ENCODE measurements at places on chromosomes 16 and 17.

DNA sequence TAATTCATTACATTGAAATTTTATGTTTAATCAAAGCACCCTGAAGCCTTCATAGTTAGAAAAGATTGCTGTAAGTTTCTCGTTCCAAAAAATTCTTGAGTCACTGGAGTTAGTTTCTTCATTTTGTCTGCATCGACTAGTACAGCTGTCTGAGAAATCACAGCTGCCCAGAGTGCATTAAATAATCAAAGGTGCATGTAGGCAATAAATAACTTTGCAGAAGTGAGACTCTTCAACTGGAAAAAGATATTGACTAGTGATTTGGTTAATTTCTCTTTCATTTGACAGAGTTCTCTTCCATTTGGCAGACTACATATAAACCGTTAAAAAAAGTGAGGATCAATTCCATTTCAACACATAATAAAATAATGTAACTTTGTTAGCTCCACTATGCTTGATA, 234.0 kb downstream of the CNTNAP4 start:
- DNase-seq, result no peak

DNA sequence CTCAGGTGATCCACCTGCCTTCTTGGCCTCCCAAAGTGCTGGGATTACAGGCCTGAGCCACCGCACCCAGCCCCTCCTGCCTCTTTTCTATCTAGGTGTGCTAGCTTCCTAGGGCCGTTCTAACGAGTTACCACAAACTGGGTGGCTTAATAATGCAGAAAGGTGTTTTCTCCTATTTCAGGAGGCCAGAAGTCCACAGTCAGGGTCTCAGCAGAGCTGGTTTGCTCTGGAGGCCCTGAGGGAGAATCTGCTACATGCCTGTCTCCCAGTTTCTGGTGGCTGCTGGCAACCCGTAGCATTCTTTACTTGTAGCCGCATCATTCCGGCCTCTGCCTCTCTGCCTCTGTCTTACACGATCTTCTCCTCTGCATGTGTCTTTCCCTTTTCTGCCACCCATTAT, 89.2 kb downstream of the NTN1 start:
- no peak for DNase-seq

- DNase-seq, result peak; percentile 70
Observed at GRCh38 chr16:53864819-53865493, 161.0 kb downstream of the FTO start.

DNA sequence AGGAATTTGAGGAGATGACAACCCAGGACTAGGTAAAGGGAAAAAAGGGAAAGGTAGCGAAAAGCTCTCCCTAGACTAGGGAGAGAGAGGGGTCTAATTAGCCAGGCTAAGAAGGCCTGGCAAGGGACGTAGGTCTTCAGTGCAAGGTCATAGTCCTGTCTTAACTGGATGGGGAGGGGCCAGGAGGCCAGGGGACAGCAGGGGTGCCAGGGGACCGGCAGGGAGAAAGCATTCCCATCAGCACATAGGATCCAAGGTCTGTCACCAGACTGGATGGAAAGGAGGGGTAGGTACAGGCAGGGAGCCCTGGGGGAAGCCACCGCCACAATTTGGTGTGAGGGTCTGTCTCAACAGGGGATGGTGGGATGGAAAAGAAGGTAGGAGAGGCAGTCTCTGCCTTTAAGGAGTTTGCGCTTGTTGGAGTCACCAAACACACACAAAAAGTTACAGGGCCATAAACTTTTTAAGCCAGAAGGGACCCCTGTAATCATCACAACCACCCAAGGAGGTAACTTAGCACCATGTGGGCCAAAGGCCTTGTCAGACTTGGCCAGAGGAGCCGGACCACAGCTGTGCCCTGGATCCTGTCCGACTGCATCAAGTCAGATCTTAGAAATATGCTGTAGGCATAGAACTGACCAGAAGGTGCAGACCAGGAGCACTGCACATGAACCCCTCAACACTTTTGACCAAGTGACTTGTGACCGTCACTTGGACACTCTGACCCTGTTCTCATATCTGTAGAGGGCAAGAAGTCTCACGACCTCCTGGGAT, 10.0 kb downstream of the AXIN2 start:
- no peak for DNase-seq

DNA sequence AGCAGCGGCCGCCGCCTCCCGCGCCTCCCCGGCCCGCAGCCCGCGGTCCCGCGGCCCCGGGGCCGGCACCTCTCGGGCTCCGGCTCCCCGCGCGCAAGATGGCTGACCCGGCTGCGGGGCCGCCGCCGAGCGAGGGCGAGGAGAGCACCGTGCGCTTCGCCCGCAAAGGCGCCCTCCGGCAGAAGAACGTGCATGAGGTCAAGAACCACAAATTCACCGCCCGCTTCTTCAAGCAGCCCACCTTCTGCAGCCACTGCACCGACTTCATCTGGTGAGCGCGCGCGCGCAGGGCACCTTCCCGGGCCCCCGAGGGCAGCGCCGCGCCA, 258 bp downstream of the PRKCB start:
- DNase-seq, result no peak

- no peak for DNase-seq
Observed at GRCh38 chr16:82081264-82081663, 46.2 kb downstream of the HSD17B2 start.

- no peak for DNase-seq
Observed at GRCh38 chr16:7137560-7138330, 194.9 kb upstream of the RBFOX1 start.

GRCh38 chr16:72197545-72197944, 25.6 kb upstream of the PMFBP1 start:
- DNase-seq, result no peak

- DNase-seq, result no peak
Observed at GRCh38 chr16:82773018-82773417, 146.2 kb downstream of the CDH13 start.

DNA sequence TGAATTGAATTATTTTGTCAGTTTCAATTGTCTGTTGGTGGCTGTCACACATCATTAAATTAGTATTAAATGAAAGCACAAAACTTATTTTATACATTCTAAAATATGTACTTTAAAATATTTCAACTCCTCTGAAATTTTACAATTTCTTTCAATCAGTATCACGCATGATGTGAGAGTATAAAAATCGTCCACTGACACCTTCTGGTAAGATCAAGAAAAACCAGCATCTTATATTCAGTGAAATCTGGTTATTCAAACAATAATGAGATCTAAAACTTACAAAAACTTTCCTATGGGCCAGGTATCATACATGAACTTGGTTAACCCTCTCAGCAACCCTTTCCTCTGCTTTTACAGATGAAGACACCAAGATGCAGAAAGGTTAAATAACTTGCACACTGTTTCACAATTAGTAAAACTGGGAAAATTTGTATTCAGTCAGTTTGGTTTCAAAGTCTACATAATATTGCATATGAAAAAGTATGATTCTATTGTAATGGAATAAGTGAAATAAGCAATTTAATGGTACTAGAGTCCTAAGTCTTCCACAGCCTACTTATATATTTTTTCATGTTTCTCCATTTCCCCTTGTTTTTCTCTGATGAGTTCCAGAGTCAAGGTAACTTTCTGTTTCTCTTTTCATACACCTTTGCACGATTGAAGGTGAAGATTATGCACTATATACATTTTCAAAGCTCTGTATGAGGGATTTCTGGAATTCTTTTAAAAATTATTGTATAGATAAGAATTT, 58.7 kb downstream of the EFCAB5 start:
- no peak for DNase-seq

DNA sequence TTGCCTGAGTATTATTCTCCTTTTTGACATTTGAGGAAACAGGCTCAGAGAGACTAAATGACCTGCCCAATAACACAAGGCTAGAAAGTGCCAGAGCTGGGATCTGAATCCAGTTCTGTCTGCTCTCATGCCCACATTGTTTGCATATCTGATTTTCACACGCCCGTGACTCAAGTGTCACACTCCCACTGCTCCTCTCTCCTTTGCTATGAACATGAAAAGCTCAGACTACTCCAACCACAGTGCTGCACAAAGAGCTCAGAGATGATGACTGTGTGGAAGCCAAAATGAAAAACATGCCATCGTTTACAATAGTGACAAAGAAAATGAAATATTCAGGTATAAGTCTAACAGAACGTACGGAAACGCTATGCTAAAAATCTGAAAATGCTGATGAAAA, 107.9 kb downstream of the SMG6 start:
- no peak for DNase-seq

DNA sequence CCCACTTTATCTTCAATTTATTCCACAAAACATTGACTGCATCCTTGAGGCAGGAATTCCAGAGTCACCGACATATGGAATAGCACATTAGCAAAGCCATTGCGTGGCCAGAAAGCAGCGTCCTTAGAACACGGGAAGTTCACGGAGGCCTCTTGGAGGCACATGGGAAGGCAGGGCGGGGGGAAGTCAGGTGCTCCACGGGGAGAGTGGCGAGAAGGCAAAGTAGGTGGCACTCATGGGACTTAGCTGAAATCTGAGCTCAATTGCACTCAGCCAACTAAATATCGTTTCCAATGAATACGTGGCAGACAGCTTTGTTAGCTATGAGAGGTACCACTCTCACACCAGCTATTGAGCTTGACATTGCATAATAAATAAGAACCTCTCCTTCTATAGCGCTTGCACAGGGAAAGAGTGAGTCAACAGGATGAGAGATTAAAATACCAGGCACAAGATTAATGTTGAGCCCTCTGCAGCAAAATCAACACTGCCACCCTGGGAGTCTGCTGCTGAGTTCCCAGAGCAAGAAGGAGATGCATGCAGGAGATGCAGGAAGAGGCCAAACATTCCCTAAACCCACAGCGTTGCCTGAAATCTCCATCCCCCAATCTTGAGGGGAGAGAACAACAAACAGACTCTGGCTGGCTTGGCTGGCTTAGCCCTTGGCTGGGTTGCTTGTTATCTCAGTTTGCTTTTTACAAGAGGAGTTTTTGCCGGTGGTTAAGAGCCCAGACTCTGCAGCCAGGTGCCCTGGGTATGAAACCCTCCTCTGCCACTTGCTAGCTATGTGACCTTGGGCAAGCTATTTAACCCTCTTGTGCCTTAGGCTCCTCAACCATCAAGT, 28.8 kb downstream of the ABCC12 start:
- DNase-seq, result peak; percentile 38

DNA sequence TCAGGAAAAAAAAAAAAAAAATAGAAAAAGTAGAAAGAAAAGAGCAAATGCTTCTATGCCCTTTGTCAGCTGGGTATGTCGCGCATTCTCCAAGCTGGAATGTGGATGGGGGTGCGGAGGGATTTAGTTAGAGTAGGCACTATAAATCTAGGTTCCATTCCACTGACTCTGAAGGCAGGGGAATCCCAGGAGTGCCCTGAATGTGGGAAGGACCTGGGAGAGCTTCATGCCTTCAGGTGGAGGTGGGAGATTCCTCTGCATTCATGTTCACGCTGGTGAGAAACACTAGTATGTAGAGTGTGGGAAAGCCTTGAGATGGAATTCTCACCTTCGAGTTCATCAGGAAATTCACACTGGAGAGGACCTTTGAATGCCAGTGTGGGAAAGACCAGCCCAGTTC, 12.4 kb downstream of the ZNF232 start:
- no peak for DNase-seq

DNA sequence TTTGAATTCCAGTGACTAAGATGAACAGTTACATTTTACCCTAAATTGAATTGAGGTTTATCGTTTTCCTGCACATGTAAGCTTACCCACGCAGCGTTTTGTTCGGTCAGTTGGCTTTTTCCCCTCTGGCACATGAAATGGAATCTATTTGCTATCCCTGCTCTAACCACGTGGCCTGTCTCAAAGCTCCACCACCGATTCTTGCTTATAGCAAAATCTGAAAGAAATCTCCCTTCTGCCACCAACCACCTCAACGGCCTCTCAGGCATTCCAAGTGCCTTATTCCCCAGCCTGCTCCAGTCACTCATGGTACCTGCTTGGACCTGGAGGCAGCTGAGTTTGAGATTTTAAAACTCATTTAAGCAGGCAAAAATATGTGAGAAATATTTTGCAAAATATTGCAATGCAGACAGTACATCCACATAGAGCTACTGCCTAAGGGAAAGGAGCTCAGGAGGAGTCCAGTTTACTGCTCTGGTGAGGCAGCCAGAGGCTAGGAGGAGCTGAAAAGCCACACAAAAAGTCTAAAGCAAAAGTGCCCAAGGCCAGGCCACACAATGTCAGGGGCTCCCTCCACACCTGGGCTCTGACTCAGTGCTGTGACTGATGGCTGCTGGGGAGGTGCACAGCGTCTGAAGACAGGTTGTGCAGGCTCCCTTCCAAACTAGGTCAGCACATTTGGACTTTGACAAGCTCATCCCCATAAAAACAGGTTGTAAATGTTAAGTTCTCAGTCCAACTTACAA, 26.4 kb downstream of the ARHGAP17 start:
- DNase-seq, result no peak

DNA sequence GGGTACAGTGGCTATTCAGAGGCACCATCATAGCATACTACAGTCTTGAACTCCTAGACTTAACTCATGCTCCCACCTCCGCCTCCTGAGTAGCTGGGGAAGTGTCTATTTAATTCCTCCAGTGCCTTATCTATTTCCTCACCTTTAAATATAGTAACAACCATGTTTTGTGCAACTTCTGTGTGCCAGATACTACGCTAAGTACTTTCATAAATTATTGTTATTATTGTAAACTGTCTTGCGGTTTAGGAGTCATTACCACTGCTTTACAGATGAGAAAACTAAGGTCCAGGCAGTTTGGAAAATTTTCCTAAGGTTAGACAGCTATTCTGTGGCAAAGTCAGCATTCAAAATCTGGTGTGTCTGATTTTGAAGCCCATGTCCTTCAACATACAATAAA, 359.1 kb upstream of the XYLT1 start:
- no peak for DNase-seq

DNA sequence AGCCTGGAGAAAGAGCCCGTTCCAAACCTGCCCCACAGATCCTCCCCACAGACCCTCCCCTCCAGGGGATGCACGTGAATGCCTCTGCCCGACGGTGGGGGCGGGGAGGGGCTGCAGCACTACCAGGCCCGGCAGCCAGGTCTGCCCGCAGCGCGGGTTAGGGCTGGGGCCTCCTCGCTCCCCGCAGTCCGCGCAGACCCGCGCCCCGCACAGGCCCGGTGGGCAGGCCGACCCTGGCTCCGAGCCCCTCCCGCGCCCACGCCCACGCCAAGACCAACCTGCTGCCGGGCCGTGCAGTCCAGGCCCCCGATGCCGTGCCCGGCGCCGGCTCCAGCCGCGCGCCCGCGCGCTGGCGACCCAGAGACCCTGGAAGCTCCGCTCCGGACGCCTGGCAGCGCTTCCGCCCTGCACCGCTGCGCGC, at the start of gene RPUSD1:
Gene RPUSD1 (minus strand): TSS at position 404 of the 421 bp plus-strand sequence. CDS start 644 bp downstream, outside the sequence.
- no peak for DNase-seq

- no peak for DNase-seq
Observed at GRCh38 chr16:20236579-20237289, 90.6 kb downstream of the GP2 start.

GRCh38 chr17:34503528-34504195, 75.7 kb upstream of the TMEM132E start:
- peak; percentile 34 for DNase-seq

DNA sequence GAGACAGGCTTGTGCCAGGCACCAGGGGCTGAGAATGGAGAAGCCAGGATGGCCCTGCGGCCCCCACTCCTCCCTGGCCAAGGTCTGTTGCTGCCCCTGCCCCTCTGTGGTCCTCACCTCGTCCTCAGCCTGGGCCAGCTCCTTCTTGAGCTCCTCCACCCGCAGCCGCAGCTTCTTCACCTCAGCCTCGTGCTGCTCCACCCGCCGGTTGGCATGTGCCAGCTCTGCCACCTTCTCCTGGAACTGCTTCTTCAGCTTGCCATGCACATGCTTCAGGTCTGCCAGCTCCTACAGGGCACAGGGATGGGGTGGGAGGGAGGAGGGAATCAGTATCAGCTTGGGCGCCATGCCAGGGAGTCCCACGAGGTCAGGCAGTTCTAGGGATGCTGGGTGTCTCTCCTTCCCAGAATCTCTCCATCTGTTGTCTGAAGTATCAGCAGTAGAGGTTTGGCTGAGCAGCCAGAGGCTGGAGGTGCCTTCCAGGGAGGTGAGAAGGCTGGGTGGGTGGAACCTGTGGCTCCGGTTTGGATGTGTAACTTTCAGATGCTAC, 20.1 kb downstream of the CCDC102A start:
- DNase-seq, result no peak
